ENCODE measurements at places on chromosomes 4 and X.

GRCh38 chr4:1836650-1837049, 19.3 kb downstream of the LETM1 start:
- H3K27me3 ChIP-seq = no peaks in the 10 kb centered on the region
- peaks cover 94% of the 10 kb centered on the region for H3K36me3 ChIP-seq
- no peak overlapping the region for H3K27ac ChIP-seq
- H3K4me1 ChIP-seq = no peaks in the 10 kb centered on the region
- DNase-seq = no peak

DNA sequence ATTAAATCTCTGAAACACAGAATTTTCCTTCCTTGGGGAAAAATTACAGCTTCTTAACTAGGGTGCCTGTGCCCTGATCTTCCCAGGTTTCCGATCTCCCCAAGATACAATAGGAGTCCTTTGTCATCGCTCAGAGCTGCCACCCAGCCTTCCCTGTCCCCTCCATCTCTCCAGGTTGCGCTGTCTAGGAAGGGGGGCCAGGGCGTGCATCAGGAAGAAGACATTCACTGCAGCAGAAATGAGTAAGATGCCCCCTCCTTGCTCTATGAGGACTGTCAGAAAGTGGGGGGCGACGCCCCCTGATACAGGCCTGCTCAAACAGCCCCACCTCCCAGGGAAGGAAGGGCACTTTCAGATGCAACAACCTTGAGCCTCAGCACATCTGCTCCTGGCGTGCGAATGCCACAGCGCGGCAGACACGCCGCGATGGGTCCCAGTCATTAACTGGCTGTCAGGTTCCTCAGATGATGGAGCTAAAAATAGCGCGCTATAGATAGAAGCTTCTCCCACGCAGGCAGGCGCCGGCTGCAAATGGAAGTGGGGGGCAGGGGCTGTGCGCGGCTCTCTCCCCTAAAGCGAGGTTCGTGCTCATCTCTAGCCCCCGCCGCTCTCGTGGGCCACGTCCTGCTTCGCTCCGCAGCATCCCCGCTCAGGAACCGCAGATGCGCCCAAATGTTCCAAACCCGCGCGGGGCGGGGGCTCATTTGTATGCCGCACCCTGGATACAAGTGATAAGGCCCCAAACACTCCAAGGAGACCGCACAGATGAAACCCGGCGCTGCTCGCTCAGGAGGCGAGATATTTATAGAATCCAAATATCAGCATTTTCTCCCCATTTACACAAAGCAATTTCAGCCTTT, 57.6 kb upstream of the LGI2 start:
- H3K36me3 ChIP-seq = no peaks in the 10 kb centered on the region
- H3K27me3 ChIP-seq = no peaks in the 10 kb centered on the region
- peak overlapping the region; percentile 33 for H3K4me3 ChIP-seq
- H3K27ac ChIP-seq = peak overlapping the region; percentile 83

GRCh38 chr4:171644430-171645057, 168.7 kb upstream of the GALNTL6 start:
- H3K4me3 ChIP-seq = no peak overlapping the region
- no peaks in the 10 kb centered on the region for H3K27me3 ChIP-seq
- no peak for DNase-seq
- no peak overlapping the region for H3K27ac ChIP-seq
- no peaks in the 10 kb centered on the region for H3K4me1 ChIP-seq
- H3K36me3 ChIP-seq = no peaks in the 10 kb centered on the region

- H3K27ac ChIP-seq = no peak overlapping the region
- no peak overlapping the region for H3K4me3 ChIP-seq
- no peaks in the 10 kb centered on the region for H3K36me3 ChIP-seq
- no peak for DNase-seq
- no peaks in the 10 kb centered on the region for H3K27me3 ChIP-seq
These were observed 529.4 kb upstream of the AMOT start for GRCh38 chrX:113370006-113370405.

- no peaks in the 10 kb centered on the region for H3K36me3 ChIP-seq
- no peak overlapping the region for H3K4me3 ChIP-seq
- no peak for DNase-seq
These were observed 109.6 kb downstream of the TMEM144 start for GRCh38 chr4:158319880-158320279.

DNA sequence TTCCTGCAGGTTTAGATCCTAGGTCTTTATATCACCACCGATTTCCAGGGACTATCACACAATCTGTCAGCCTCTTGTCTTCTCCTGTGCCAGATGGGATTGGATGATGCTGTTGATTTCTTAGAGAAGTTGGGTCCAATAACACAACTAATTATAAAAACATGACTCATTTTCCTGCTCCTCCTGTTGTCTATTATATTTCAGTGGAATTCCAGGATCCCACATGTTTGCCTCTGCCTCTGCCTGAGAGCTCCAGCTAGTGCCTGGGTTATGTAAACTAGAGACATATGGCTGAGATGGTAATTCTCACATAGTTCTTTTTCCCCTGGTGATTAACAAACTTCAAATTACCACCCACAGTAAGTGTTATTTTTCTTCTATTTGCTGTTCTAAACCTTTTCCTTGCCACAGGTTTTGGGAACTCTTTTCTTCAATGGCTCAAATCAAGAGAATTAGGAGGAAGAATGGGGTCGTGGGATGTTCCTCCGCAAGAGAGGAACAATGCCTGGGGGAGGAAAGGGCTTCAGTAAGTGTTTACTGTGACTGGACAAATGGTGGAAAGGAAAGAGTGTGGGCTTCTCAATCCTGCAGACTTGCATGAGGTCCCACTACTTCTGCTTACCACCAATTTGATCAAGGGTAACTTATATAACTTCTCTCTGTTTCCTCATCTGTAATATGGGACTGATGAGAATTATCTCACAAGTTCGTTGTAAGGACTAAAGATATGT, 3.4 kb upstream of the HOPX start:
- peaks cover 13% of the 10 kb centered on the region for H3K4me1 ChIP-seq
- no peak overlapping the region for H3K27ac ChIP-seq
- no peaks in the 10 kb centered on the region for H3K27me3 ChIP-seq
- H3K4me3 ChIP-seq = no peak overlapping the region

- H3K27ac ChIP-seq = peak overlapping the region; percentile 59
- H3K36me3 ChIP-seq = no peaks in the 10 kb centered on the region
- H3K4me1 ChIP-seq = peaks cover 17% of the 10 kb centered on the region
- no peak overlapping the region for H3K4me3 ChIP-seq
- H3K27me3 ChIP-seq = no peaks in the 10 kb centered on the region
These were observed 72.1 kb downstream of the PARM1 start for GRCh38 chr4:75004755-75005668.

- H3K4me1 ChIP-seq = no peaks in the 10 kb centered on the region
- H3K4me3 ChIP-seq = no peak overlapping the region
- H3K27me3 ChIP-seq = no peaks in the 10 kb centered on the region
- DNase-seq = no peak
- no peaks in the 10 kb centered on the region for H3K36me3 ChIP-seq
- no peak overlapping the region for H3K27ac ChIP-seq
These were observed 27.6 kb upstream of the SRD5A3 start for GRCh38 chr4:55318175-55319129.

- no peak overlapping the region for H3K27ac ChIP-seq
- no peaks in the 10 kb centered on the region for H3K4me1 ChIP-seq
- no peaks in the 10 kb centered on the region for H3K27me3 ChIP-seq
These were observed 50.0 kb downstream of the EVC start for GRCh38 chr4:5760936-5761480.

Data from right atrium auricular region (tissue), 2 donors.